ENCODE measurements at places on chromosomes 3 and 15. TPM values are rescaled to one million over a fixed set of nuclear protein-coding genes. Genes with fewer than 3 reads are reported as not detected.
A peak's percentile ranks its signal among the peaks of the same experiment; 100 is the strongest.

- DNase-seq = no peak
Measured at GRCh38 chr3:54538346-54538745, 389.5 kb downstream of the LRTM1 start.

GRCh38 chr3:184352149-184352785 is 9.1 kb downstream of the CLCN2 start:
- no peak for DNase-seq

DNA sequence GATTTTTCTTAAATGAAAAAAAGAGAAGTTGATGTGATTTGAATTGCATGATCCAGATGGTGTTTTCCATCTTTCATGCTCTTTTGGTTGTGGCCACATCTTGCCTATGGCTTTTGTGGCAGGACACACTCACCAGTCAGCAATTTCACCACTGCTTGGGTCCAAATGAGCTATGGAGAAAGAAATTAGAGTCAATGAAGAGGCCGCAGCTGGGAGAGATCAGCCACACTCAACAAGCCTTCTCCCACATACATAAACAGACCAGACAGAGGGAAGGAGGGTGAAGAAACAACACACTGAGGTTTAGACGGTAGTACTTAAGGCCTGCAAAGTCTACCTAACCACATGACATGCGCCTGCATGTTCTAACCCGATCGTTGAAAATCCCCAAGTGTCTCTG is 110.7 kb upstream of the CDIN1 start:
- peak; percentile 13 for DNase-seq

DNA sequence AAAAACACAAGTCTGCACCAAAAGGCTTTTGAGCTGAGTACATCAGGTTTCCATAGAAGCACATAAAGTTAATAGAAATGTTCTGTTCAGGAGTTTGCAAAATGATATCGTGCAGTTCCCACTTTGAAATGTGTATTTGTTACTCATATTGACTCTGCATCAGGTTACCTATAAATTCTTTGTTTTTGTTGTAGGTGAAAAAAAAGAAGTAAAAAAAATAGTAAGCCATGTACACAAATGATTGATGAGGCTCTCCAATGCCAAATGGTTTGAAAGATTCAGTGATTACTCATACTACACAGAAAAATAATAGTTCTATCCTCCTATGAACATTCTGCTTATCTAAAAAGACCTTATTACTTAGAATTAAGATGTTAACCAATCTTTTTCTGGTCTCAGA is 287.3 kb upstream of the MME start:
- DNase-seq = no peak

DNA sequence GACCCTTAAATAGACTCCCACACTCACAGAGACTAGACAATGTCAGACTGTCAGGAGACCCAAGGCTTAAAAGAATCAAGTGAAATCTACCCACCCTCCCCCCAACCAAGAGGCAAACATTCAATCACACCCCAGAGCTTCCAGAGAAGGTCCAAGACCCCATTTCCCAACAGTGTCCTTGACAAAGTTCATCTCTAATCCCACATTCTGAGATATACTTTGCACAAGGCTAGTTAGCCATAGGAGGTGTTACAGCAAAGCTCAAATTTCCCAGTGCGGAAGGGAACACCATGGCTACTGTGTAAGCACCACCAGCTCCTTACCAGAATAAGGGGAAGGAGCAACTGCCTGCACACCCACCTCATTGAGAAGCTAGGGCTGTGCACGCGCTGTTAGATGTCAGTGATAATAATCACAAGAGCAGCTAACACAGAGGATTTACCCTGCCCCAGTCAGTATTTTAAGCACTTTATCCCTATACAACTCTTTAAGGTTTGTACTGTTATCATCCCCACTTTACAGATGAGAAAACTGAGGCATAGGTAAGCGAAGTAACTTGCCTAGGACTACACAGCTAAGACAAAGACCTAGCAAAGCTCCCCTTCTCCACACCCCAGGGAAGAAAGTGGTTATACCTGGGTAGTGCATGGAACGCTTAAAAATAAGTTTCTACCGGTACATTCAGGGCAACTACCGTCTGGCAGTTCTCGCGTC is 17.3 kb downstream of the SPATA12 start:
- DNase-seq = peak; percentile 11

DNA sequence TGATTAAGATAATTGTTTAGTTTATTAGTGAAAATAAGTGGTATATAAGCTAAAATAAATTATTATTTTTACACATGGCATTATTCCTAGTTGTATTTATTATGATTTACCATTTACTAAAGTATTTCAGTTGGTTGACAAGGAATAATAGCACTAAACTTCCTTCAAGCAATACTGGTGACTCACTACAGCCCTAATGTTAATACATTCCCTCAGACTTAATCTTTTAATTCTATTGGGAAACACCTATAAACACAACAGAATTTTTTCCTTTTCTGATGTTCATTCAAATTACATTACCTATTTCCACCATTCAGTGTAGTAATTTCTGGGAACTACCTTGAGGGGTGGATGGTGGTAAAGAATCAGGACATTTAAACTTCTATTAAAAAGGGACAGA is 264.0 kb downstream of the TIGIT start:
- DNase-seq = no peak

Gene BFSP2
- total RNA-seq = 0.41 TPM

- no peak for DNase-seq
Measured at GRCh38 chr3:120552184-120553172, 43.7 kb upstream of the NDUFB4 start.

Measured in kidney (tissue), 22 donors.